ENCODE measurements at places on chromosomes 3 and 15.

DNA sequence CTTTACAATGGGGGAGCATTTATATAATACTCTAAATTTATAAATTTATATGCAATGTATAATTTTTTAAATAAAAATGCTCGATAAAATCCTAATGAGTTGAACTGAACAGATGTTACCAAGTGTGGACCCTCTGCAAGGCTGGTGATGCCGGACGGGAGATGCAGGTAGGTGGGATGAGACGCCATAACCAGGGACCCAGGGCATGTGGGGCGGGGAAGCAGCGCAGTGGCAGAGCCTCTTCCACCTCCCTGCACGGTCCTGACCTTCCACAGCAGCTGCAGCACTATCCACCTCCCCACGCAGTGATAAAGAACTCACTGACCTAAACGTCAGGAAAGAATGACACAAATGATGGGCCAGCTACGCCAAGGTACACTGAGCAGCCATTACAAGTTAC, 12.8 kb downstream of the PCSK6 start:
- no peak for DNase-seq

GRCh38 chr15:98286200-98286599, 325.7 kb downstream of the ARRDC4 start:
- no peak for DNase-seq

GRCh38 chr15:75164625-75165350, 36.9 kb upstream of the C15orf39 start:
- DNase-seq: no peak

DNA sequence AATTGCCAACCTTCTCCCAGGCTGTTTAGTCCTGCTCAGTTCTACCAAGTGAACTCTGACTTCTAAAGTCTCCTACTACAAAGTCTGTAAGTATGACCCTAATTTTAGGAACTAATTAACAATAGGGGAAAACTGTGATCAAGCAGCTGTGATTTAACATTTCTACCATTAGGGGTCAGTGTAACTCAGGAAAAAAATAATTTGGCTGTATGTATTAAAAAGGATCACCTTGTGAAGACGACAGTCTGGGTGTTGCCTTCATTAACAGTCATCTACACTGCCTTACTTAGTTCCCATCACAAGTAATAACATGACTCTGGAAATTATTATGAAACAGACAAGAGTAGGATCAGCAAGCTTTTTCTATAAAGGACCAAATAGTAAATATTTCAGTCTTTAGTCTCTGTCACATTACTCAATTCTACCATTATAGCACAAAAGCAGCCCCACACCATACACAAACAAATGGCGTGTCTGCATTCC, 4.2 kb upstream of the NPHP3 start:
- no peak for DNase-seq

- DNase-seq: no peak
Measured at GRCh38 chr15:80697075-80697685, 2.1 kb downstream of the ABHD17C start.

DNA sequence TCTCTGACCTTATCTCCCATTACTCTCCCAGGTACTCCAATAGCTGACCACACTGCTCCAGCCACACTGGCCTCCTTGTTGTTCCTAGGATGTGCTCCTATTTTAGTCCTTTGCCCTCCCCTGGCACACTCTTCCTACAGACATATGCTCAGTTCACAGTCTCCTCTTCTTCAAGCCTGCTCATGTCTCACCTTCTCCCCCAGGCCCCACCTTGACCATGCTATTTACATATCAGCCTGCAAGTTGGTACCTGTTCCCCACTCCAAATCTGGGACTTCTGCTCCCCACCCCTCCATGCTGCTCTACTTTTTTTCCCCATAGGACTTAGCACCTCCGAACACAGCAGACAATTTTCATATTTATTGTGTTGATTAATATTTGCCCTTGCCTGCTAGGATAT, 84.9 kb upstream of the BCL6 start:
- no peak for DNase-seq

DNA sequence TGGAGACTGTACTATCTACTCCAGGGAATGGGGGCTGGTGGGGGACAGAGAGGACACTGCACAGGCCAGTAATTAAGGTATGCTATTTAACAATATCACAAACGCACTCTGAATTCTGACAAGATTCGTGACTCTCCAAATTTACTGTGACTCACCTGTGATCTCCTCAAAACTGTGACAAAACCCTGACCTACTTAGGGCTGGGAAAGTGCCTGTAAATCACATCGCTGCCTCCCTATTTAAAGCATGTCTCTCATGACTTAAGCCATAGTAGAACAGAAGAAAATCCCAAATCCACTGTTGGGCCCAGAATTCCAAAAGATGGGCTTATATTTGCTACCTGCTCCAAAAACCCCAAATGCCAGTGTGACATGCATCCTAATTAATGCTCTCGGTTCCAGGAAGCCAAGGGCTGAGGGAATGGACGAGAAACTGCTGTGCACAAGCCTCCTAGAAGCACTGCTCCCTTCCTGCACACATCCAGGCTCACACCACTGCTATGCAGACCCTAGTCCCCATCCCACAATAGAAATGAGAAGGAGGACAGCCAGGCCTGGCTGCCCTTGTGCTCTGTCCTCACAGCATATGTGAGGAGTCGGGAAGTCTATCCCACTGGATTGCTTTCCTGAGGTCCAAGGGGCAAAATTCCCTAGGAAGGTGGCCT, 187.7 kb upstream of the CHRNA7 start:
- no peak for DNase-seq

DNA sequence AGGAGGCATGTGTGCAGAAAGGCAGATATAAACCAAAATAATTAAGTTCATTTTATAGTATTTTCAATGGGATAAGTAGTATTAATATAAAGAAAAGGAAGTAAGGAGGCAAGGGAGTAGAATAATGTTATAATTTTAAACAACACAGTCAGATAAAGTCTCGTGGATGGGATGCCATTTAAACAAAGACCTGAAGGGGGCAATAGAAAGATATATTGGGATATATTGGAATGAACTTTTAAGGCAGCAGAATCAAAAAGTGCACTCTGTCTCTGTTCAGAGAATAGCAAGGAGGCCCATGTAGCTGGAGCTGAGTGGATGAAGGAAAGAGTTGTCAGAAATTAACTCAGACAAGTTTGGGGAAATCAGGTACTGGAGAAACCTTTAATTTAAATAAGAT, 158.7 kb downstream of the CGGBP1 start:
- DNase-seq: no peak

GRCh38 chr15:83616840-83617239, 37.1 kb upstream of the ADAMTSL3 start:
- no peak for DNase-seq

DNA sequence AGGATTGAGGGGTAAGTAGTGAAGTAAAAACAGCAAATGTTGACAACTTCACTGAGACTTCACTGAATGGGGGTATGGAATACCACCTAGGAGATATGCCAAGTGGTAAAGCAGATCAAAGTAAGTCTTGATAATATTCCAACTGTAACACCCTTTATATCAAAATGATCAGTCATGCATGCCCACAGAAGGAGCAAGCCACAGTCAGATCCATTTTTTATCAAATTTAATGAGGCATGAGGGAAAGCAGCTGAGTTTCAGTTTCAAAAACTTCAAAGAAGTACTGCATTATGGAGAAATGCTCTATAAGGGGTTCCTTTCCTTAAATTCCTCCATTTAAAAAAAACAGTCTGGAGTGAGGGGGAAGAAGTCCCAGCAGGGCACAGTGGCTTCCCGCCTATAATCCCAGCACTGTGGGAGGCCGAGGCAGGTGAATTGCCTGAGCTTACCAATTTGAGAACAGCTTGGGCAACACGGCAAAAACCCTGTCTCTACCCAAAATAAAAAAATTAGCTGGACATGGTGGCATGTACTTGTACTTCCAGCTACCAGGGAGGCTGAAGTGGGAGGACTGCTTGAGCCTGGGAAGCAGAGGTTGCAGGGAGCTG, 56.9 kb downstream of the TJP1 start:
- DNase-seq: no peak

- peak; percentile 43 for DNase-seq
Measured at GRCh38 chr15:60006203-60006862, 2.2 kb downstream of the FOXB1 start.

DNA sequence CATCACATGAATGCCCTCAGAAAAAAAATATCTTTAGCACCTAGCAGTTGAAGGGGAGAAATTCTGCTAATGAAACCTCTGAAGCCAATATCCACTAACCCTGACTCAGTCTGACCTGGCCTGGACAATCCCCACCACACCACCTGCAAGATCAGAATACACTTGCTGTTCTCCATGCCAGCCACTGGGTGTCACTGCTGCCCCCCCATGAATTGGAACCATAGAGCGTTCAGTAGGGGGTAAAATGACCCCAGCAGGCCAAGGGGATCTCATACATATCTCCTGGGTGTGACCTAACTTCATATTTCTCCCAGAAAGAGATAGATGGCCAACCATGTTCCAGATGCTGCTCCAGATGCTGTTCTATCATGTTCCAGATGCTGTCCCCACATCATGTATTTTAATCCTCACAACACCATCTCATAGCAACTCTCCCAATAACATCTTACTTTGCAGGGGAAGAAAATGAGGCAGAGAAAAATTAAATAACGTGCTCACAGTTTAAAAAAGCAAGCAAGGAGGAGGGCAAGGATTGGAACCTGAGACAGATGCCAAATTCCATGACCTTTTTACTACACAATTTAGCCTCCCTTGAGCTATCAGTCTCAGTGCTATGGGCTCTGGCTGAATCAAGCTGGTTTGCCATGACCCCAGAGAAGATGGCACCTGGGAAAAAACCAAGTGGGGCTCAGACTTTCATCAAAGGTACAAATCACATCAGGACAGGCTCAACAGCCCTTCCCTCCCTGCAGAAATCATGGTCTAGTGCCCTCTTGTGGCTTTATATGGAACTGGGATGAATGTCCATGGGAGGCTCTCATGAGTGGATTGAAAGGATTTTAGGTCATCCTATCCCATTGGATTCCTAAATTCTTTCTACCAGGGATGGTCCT, 12.4 kb downstream of the NTRK3 start:
- peak; percentile 21 for DNase-seq

DNA sequence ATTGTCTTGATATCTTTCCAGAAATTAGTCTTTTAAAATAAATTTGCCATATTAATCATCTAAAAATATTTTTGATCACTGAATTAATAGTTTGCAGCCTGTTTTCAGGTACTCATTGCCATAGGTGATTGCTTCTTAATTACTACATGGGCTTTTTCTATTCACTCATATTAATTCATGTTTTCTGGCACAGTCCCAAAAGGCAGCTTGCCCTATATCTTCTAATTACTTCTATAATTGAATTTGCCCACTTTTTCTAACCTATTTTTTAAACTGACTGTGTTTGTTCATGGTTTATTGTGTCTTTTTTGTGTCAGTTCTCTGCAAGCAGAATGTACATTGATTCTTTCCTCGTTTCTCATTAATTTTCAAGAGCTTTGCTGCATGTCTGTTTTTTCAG, 85.7 kb upstream of the SOX2 start:
- DNase-seq: no peak

- DNase-seq: no peak
Measured at GRCh38 chr3:65685621-65686235, 353.0 kb downstream of the MAGI1 start.

- DNase-seq: no peak
Measured at GRCh38 chr3:98322686-98323085, 31.0 kb upstream of the OR5K4 start.

DNA sequence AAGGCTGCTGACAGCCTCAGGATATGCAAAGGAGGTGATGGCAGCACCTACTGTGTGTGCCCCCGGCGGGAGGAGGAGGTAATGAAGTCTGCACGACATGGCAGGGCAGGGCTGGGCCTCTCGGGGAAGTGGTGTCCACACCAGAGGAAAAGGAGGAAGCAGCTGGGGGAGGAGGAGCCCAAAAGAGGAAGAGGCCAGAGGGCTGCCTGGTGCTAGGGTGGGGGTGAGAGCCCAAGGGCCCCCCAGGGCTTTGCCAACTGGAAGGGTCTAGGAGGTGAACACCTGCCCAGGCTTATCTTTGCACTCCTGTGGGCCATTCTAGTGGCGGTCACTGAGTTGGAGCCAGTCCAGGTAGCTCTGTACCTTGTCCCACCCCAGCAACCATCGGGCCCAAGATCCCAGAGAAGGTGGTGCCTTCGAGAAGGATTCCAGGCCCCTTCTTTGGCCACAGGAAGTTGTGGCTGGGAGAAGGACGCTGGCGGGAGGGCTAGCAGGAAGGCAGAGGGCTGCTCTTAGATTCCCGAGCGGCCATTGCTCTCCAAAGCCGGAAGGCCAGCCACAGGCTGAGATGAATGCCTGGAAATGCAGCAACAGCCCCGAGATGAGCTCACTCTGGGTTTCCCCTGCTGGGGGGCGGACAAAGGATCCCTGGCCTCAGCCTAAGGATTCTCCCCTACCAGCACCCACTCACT, 7.0 kb downstream of the GNAI2 start:
- no peak for DNase-seq

- DNase-seq: no peak
Measured at GRCh38 chr15:31163769-31164572, 62.4 kb upstream of the TRPM1 start.

DNA sequence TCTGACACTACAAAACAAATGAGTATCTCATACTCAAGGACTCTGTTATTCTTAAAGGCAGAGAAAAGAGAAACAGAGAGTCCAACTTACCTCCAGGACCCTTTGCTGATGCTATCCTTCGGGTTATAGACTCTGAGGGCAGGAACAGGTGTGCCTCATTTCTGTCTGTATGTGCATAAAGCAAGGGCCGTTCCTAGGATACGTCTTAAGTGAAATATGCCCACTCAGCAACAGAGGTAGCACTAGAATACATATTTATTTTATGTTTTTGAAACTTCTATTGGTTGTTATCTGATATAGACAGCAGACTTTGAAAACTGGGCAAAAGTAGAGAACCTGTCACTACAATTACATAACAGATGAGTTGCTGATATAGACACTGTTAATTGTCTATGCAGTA, 89.3 kb upstream of the CPNE4 start:
- no peak for DNase-seq

- DNase-seq: no peak
Measured at GRCh38 chr15:64824929-64825430, 467 bp downstream of the PIF1 start.

DNA sequence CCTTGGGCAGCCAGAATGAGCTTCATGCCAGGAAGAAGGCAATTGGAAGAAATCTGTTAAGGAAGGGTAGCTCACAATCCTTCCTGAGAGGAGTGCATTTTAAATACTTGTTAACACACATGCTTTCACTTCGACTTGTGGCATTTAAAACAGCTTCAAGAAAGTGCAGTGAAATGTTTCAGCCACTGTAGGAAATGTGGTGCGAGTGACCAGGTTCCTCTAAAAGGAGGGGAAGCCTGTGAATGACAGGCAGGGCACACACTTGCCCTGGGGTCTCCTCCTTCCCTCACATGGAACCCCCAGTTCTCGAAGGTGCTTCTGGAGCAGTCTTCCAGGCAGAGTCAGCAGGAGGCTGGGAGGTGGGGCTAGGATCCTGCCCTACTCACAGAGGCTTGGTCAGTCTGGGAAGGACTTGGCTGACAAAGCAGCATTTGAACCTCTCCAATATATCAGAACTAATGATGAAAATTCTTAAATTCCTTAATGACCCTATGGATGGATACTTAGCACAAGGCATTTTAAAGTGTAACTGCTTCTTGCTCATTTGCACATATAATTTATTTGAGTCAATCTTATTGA, 358.6 kb downstream of the CHST2 start:
- DNase-seq: no peak

All from activated CD4-positive, alpha-beta T cell treated with anti-CD3 and anti-CD28 coated beads, Interleukin-2, amount 50 U/mL, for 24 hours (primary cell).